Omental fat pad (tissue), 4 donors: ENCODE measurements at places on chromosomes 12 and 14. TPM values are rescaled to one million over a fixed set of nuclear protein-coding genes. Genes with fewer than 3 reads are reported as not detected.

Gene TEX22
- total RNA-seq: not detected

Gene GNB3
- total RNA-seq: 0.48 TPM

Gene KCNH3
- total RNA-seq: 1.7 TPM

Gene GAS2L3
- 11.0 TPM for total RNA-seq

Gene GPX2
- not detected for total RNA-seq

Gene MYO1H
- 0.09 TPM for total RNA-seq

Gene KRT74
- total RNA-seq: not detected
